ENCODE measurements at places on chromosomes 5 and 9.

DNA sequence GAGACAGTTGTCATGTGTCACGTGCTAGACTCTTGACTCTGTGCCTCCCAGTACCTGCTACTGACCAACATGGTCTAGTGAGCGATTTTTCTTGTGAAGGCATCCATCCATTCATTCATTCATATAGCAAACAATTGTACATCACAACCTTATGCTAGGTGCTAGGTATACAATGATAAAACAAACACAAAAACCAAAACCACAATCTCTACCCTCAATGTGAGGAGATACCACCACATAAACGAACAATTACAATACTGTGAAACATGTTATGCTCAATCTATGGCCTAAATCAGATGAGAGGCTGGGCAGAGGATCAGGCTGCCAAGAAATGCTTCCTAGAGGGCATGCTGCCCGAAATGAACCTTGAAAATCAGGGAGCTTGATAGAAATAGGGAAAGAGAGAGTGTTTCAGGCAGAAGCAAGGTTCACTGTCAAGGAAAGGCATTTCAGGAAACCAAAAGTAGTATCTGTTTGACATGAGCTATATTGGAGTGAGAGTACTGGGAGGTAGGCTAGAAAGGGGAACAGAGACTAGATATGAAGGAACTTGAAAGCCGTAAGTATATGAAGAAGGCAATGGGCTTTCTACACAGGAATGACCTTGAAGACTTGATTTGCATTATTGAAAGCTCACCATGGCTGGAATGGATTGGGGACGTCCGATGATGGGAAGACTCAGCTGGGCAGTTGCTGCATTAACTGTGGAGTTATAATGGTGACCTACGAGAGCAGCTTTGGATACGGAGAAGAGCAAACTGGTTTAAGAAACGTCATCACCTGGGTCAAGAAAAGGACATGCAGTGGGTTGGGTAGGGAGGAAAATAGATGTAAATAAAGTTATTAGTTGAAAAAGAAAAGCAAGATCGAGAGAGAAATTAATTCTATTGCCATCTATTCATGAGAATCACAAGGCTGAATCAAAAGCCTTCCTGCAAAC, 90.1 kb downstream of the THBS4 start:
- DNase-seq: no peak

GRCh38 chr5:113295111-113295539, 139.7 kb downstream of the TSSK1B start:
- no peak for DNase-seq

DNA sequence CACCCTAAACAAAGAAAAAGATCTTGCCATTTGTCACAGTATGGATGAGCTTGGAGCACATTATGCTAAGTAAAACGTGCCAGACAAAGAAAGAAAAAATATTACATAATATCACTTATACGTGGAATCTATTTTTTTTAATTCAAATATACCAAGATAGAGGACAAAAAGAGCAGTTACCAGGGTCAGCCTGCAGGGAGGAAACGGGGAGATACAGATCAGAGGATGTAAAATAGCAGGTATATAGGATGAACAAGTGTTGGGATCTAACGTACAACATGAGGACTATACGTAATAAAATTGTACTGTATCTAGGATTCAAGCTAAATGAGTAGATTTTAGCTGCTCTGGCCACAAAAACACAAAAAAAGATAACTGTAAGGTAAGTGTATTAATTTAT, 247.5 kb downstream of the TMEM161B start:
- no peak for DNase-seq

GRCh38 chr9:11158063-11158462, 545.3 kb upstream of the PTPRD start:
- DNase-seq: no peak

DNA sequence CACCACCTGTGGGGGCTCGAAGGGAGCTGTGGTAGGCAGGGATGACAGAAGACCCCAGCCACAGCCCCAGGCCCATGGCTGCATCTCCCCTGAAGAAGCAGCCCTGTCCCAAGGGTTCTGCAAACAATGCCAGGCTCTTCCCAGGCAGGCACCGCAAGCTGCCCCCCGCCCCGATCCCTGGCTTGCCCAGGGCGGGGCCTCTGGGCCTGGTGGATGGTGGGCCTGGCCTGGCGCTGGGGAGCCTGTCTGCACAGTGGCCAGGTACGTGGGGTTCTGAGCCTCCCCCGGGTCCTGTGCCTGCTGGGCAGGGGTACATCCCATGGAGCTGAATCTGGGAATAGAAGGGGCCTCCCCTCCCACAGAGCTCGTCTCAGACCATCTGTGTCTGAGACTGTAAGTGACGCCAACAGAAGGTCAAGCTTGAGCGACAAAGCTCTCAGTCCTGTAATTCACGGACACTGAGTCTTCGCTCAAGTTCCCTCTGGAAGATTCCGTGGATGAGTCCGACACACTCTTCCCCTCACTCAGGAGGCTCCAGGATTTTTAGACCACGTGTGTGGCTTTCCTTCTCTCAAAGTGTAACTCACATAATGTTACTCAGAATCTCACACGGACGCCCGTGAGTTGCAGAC, 4.4 kb upstream of the SLC12A7 start:
- DNase-seq: no peak

- no peak for DNase-seq
Measured at GRCh38 chr9:124040935-124041816, 29.6 kb downstream of the LHX2 start.

- DNase-seq: no peak
Measured at GRCh38 chr9:136700304-136700703, 12.1 kb upstream of the DIPK1B start.

DNA sequence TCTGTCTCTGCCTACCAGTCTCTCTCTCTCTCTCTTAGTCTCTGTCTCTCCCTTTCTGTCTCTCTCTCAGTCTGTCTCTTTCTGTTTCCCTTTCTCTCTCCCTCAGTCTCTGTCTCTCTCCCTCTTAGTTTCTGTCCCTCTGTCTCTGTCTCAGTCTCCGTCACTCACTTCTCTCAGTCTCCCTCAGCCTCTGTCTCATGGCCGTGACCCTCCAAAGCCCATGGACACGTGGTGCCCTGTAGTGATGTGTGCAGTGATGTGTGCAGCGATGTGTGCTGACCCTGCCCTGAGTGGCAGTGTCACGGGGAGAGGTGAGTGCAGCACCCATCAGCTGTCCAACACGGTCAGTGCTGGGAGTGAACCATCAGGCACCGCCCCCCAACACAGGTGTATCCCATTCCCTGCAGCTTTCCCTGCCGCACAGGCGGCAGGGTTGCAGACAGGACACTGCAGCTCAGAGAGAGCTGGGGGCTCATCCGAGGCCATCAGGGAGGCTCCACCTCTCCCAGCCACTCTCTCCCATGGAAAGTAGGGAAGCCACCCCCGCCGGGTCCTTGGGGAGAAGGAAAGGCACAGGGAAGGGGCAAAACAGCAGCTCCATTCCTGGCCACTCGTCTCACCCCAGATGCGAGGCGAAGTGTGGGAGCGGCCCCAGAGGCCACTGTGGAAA, 794 bp upstream of the LRRC14B start:
- no peak for DNase-seq

DNA sequence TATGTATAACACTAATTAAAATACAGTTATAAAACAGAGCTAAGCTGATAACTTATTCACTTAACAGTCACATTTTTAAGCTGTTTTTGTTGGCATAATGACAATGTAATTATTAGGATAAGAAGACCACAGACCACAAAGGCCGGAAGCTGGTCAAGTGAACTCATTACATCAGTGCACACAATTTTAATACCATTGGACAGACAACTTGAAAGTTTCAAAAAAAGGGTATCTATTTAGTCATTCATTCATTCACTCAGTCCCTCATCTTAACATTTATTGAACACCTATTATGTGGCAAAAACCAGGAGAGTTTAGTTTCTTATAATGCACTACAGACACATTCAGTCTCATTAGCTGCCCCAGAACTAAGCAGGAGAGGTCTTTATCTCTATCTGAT, 11.6 kb downstream of the ERP44 start:
- peak; percentile 75 for DNase-seq

- DNase-seq: no peak
Measured at GRCh38 chr9:98708933-98709911, at the start of gene GABBR2. Gene GABBR2 (minus strand): TSS chr9:98708935. CDS start chr9:98708737, 198 bp downstream.

GRCh38 chr9:33125461-33125860, 41.7 kb downstream of the B4GALT1 start:
- no peak for DNase-seq

DNA sequence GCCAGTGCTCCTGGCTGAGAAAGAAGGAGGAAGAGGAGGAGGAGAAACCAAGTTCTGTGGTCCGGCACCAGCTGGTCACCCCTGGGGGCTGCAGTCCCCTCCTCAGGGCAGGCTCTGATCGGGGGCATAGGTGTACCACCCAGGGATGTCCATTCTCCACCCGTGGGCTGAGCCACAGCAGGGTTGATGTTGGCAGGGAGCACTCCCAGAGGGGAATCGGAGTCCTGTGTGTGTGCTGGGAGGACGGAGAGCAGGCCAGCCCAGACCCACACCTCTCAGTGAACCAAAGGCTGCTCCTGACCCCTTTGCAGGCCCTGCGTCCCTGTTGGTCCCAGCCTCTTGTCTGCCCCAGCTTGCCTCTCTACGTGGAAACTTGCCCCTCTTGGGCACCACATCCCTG, 4.6 kb upstream of the ADAMTSL2 start:
- DNase-seq: no peak

- DNase-seq: peak; percentile 23
Measured at GRCh38 chr5:125987677-125988255, 435.4 kb upstream of the GRAMD2B start.

- no peak for DNase-seq
Measured at GRCh38 chr5:120730214-120730613, 266.1 kb downstream of the PRR16 start.

- DNase-seq: peak; percentile 29
Measured at GRCh38 chr9:71929223-71929622, 17.8 kb downstream of the C9orf85 start.

DNA sequence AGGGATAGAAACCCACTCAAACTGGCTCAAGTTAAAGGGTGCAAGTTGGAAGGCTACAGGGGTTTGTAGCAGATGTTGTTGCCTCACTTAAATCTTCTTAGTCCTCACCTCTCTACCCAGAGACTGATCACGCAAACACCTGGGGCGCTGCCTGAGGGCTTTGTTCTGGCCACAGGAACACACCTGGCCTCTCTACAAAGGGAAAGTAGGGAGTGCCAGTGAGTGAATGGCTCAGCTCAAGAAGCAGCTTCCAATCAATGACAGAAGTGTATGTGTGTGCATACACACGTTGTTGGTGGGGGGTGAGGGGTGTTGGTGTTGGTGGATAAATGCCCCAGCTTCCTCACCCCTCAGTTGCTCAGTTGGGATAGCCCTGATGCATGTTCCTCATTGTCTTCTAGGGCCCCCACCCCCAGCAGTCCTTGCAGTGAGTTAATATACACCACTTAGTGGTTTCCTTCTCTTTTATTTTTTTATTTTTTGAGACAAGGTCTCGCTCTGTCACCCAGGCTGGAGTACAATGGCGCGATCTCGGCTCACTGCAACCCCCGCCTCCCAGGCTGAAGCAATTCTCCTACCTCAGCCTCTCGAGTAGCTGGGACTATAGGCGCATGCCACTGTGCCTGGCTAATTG, 30.6 kb upstream of the CTNNA1 start:
- no peak for DNase-seq

DNA sequence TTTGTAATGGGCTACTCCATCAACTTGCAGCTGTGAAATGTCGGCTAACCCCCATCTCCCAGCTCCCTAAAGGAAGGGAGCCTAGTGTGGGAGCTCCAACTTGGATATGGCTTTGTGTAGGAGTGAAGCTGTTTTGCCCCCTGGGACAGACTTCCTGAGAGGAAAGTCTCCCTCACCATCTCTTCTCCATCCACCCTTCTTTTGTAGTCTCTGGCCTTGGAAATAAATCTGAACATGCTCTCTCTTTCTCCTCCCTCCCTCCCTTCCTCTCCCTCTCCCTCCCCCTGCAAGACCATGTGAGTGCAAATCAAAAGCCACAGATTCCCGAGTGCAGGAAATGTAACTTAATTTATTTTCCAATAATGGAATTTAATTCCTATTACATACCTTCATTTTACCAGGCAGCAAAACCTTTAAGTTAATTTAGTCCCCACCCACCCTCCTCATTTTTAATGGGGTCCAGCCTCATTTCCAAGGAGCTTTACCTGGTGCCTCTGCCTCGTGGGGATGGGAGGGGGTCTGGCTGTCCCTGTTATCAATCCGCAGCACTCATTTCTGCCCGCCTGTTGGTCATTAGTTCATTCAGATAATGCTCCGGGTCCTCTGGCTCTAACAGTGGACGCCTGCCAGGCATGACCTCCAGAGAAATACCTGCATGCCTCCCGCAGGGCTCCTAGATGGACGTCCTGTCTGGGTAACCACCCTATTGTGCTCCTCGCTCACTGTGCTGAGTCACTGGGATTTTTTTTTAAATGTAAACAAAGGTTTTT, 122.9 kb upstream of the TAF11L2 start:
- no peak for DNase-seq

DNA sequence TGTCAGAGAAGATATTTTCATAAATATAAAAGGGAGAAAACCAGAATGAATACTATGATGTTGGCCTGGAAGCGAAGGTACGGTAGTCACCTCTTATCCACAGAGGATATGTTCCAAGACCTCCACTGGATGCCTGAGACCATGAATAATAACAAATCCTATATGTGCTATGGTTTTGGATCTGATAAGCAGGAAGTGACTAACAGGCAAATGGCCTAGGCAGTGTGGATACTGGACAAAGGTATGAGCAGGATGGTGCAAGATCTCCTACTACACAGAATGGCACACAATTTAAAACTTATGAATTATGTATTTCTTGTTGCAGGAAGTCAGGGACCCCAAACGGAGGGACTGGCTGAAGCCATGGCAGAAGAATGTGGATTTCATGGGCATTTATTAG, 48.2 kb downstream of the ADAMTS12 start:
- peak; percentile 29 for DNase-seq

- no peak for DNase-seq
Measured at GRCh38 chr9:123511326-123512277, 155.6 kb downstream of the CRB2 start.

DNA sequence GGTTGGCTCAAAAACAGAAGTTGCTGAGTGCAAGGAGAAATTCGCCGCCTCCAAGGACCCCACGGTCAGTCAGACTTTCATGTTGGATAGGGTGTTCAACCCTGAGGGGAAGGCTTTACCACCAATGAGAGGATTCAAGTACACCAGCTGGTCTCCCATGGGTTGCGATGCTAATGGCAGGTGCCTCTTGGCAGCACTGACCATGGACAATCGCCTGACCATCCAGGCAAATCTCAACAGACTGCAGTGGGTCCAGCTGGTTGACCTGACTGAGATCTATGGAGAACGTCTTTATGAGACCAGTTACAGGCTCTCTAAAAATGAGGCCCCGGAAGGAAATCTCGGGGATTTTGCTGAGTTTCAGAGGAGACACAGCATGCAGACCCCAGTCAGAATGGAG, 7.7 kb downstream of the GTF3C4 start:
- DNase-seq: no peak

DNA sequence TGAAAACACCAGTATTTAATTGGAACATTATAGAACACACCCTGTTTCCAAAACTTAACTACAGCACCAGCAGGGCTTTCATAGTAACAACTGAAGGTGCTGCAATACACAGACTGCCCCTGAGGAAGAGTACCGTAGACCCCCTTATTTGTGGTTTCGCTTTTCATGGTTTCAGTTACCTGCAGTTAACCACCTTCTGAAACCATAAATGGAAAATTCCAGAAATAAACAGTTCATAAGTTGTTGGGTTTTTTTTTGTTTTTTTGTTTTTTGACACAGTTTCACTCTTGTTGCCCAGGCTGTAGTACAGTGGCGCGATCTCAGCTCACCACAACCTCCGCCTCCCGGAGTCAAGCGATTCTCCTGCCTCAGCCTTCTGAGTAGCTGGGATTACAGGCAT, 9.5 kb upstream of the GLDC start:
- no peak for DNase-seq

- no peak for DNase-seq
Measured at GRCh38 chr9:21801683-21802417, 586 bp upstream of the MTAP start.

- no peak for DNase-seq
Measured at GRCh38 chr9:110975969-110976368, 62.3 kb downstream of the LPAR1 start.

All from renal cortical epithelial cell (primary cell).